HFF-Myc (cell line): ENCODE measurements at places on chromosomes 13 and 19.

DNA sequence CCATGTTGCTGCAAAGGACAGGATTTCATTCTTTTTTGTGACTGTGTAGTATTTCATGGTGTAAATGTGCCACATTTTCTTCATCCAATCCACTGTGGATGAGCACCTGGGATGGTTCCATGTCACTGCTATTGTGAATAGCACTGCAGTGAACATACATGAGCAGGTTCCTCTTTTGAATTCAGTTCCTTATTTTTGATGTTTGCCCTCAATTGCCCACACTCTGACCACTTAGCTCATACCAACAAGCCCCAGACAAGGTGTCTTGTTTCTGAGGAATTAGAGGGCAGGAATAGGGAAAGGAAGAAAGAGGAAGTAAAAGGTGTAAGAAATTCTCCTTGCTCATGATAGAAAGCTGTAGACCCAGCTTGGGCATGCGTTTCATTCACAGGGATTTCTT is 244.2 kb upstream of the ZNF507 start:
- DNase-seq = no peak

DNA sequence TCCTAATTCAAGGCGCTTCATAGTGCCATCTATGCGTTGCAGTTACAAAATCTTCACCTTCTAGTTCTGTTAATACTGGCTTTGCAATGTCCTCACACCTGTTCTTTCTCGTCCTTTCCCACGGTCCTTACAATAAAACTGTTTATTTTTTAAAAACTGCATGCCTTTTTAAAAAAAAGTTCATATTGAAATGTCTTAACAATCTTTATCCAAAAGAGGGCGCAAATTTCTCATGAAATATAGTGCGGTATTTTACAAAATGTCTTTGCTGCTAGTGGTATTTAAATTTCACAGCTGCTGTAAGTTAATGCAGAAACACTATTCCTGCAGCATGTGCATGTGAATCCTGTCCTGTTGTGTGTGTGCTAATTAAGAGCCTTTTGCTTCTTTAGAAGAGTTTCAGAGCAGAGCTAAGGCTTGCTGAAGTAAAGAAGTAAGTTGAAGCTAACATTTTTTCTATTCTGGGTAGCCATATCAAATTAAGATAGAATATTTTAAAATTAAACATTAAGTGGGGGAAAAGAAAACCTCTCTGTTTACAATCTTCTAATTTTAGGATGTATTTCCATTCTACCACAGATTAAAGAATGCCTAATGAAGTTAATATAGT is 15.8 kb upstream of the CLDN10 start:
- DNase-seq = peak; percentile 11

DNA sequence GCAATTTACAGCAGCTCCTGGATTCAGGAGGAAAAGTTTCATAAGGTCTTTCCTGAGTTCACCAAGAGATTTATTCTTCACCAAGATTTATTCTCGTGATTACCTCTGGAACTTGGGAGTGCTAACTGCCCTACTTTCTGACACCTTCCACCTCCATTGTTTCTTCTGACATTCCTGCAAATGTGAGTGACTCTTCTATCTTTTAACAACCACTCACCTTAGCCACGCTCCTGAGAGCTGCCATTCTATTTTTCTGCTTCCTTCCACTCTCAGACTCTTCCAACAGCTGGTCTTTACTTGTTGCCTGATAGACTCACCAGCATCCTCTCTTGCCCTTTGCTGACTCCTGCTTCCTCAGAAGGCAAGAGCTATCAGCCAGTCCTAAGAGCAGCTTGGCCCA is 11.5 kb upstream of the CBY2 start:
- DNase-seq = no peak

GRCh38 chr13:28357247-28357825 is 137.6 kb downstream of the FLT1 start:
- no peak for DNase-seq

DNA sequence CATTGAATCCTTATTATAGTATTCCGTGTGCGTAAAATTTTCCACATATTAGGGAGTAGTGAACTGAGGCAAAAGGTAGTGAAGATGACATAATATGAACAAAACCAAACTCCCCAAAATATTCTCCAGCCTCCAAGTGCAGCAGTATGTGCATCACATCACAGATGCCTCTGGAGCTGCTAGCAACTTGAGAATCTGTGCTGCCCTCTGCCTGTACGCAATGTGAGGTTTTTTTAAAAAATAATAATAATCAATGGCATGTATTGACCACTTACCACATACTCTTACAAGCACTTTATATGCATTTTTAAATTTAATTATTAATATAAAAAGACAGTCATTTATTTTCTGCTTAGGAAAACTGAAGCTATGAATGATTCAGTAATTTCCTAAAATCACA is 583.0 kb upstream of the SPRY2 start:
- DNase-seq = no peak

DNA sequence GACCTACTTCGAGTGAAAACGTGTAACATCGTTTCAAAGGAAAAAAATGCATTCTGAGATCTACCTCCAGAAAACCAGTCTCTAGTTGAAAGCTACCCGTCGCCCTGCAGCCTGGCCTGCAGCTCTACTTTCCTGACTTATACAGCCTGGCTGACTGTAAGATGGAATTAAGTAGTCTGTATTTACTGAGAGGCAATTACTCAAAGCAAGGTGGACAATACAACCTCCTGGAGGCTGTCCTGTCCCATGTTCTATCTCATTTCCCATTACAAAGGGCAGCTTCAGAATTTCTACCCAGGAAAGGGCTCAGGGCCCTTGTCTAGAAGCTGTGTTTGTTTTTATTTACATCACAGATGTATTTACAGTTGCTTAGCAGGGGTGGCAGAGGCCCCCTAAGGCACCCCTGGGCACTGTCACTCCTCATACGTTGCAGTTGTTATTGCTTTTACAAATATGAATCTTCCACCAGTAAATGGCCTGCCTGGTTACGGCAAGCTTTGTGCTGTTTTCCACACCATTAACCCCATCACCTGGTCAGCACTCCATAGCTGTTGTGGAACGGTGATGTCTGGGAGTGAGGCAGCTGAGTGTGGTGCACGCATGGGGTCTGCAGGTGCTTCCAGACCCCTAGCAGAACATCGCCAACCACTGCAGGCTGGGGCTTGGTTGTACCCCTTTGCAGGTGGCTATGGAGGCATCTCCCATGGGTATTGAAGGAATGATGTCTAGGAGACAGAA is 46.3 kb upstream of the MTIF3 start:
- no peak for DNase-seq

DNA sequence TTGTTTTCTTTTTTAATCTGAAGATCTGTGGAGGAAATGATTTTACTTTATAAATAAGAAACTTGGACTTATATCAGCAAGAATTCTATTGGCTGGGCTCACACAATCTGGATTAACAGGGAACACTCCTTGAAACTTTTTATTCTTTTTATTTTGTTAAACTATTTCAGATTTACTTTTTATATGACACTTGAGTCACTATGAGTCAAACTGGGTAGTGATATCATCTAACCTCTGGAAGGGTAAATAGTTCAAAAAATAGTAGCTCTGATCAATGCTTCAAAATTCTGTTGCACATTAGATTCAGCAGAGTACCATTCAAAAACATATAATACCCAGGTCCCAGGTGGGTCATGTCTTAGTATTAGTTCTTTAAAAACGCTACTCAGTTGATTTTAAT is 55.1 kb upstream of the NBEA start:
- DNase-seq = no peak

DNA sequence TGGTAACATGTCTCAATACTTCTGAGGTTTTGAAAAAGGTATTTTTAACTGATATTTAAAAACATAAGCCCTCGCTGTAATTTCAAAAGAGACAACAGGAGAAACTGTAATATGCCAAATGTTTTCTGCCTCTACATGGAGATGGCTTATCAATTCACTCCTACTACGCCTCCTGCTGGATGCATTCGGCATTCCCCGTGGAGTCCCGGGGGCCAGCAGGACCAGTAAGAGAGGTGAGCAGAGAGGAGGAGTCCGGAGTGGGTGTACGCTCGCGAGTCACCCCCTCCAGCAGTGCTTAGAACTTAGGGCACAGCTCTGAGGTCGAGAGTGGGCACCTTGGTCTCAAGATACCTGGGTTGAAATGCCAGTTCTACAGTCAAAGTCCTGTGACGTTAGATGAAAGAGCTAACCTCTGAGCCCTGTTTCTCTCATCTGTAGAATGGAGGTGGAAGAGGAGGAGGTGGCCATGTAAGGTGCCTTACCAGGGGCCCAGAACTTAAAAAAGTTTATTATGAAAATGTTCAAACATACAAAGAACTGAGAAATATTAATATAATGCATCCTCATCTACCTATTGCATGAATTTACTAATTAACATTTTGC is 110.2 kb downstream of the STK24 start:
- no peak for DNase-seq

GRCh38 chr13:54733639-54734038 is 1705.0 kb downstream of the OLFM4 start:
- no peak for DNase-seq

DNA sequence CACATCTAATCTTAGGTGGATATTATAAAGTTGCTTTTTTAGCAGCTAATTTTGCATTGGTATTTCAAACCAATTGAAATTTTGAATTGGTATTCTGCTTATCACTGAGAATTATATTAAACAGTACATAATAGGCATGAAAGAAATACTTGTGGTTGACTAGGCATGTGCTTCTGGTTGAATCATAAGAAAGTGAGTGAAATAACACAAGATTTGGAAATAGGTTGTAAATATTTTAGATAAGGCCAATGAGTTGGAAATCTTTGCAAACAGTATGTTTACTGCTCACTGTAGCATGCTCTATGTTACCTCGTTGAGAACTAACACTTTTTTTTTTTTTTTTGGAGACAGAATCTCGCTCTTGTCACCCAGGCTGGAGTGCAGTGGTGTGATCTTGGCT is 66.8 kb upstream of the RFC3 start:
- DNase-seq = no peak

- DNase-seq = no peak
Measured at GRCh38 chr19:7669641-7670040, 792 bp downstream of the RETN start.

DNA sequence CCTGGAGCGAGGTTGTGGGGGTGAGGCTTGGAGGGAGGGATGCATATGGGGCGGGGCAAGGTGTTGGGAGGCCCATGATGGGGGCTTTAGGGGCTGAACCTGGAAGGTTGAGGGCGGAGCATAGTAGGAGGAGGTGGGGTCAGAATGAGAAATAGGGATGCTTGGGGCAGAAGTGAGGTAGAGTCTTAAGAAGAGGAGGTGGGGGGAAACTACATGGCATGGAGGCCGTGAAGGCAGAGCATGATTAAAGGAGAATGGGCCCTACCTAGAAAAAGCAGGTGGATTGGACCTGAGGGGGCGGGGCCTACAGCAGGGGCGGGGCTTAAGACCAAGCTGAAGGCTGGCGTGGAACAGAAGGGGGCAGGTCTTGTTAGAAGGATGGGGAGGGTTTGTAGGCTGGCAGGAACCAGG is 799 bp downstream of the NR1H2 start:
- DNase-seq = no peak

DNA sequence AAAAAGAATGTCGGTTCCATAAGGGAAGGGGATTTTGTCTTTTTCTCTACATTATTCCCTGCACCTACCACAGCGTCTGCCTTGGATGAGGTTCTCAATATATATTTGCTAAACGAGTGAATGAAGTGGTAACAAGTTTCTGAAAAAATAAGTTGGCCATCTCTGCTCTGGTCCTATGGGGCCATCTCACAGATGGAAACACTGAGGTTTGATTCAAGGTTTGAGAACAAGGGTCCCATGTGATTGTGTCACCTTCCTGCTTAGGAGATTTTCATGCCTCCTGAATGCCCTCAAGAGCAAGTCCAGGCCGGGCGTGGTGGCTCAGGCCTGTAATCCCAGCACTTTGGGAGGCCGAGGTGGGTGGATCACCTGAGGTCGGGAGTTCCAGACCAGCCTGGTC is 3.2 kb downstream of the MYPOP start:
- DNase-seq = no peak

GRCh38 chr13:45918597-45918996 is 67.0 kb upstream of the SIAH3 start:
- no peak for DNase-seq

DNA sequence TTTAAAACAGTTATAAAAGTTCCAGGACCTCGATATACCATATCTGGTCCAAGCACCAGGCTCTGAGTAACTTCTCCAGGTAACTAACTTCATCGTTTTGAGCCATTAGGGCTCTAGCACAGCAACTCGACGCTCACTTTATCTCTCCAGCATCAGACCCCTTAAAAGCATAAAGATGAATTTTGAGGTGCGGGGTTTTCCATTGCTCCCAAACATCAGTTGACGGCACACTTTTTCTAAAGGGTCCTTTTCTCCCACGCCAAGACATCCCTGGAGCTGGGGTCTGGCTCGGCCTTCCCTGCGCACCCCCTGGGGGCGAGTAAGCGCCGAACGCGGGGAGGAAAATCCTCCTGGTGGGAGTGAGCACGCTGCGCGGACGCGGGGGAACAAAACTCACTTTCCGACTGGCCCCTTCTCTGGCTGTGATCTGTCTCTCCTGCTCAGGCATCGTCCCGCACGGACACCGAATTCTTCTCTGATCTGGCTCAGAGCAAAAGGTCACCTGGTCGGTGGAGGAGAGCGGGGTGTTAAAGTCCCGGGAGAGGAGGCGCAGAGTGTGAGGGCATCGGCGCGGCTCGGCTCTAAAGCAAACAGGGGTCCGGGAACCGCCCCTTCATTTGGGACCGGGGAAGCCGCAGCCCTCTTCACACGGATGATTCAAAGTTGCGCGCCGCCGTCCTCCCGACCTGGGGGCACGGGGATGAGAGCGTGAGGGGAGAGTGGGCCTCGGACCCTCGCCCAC is at the start of gene ATP7B:
Gene ATP7B, minus strand, starts transcription at position 561 of the 742 bp plus-strand sequence. Its CDS starts 113 bp downstream, at position 448.
- DNase-seq = no peak

GRCh38 chr19:53518716-53519115 is 19.2 kb upstream of the ZNF331 start:
- DNase-seq = no peak

DNA sequence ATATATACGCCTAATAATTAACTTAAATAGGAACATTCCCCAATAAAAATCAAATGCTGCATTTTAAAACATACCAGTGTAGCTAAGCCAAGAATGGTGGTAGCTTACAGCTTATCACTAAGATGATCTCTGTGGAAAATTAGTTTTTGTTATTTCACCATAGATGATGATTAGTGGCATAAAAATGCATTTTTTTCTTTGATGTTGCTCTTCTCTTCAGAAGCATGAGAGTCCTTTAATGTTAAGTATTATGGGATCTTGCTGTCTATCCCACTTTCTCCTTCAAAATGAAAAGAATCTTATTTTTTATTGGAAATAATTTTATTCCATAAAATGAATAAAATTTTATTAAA is 731.0 kb downstream of the SLITRK1 start:
- DNase-seq = no peak
